ENCODE measurements at places on chromosomes 7 and 10.

GRCh38 chr10:97685395-97685958 is 1.6 kb downstream of the AVPI1 start:
- no peak for DNase-seq

GRCh38 chr10:97140902-97141745 is 44.6 kb downstream of the SLIT1 start:
- no peak for DNase-seq

GRCh38 chr7:6437251-6437650 is 10.5 kb downstream of the DAGLB start:
- DNase-seq: no peak

- no peak for DNase-seq
These were observed 4.9 kb upstream of the SRRM3 start for GRCh38 chr7:76196786-76197185.

DNA sequence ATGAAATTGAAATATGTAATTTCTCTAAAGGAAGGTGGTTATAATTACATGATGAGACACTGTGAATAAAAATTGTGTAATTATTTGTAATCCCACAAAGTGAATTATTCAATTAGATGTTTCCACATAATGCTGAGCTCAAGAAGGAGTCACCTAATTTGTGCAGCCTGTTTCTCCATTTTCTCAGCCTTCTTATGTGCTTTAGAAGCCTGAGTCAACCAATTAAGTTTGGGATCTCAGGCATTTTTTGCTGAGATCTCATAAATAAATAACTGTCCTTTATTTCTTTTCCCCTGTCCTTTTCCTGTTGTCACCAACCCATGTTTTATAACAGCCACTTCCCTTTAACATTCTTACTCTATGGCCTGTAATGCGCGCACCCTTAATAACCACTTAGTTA is 506.5 kb upstream of the SEMA3D start:
- no peak for DNase-seq

All from SW 1271 (cell line).